ENCODE measurements at places on chromosomes 4 and X.

DNA sequence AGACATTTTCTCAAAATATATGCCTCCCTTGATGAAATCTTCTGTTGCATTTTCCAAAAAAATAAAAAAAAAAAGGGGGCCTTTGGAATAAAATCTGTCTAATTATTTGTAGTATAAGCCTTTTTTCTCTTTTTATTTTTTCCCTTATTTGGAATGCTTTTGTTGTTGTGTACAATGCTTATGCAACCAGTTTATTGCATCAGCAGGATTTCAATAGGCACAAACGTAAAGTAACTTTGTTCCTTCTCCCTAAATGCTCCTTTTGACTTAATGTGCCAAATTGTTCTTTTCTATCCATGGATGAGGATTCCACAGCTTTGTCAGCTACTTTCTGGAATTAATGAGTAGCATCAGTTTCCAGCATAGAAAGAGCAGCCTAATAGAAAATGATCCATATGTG lies 59.6 kb upstream of the HPGD start:
- DNase-seq, result no peak

GRCh38 chr4:127149086-127149485 lies 483.7 kb upstream of the INTU start:
- DNase-seq, result no peak

GRCh38 chrX:35829501-35829900 lies 31.4 kb downstream of the MAGEB16 start:
- DNase-seq, result no peak

GRCh38 chr4:156501962-156502361 lies 469.6 kb downstream of the PDGFC start:
- DNase-seq, result no peak

- peak; percentile 35 for DNase-seq
Measured at GRCh38 chr4:26048950-26049349, 134.9 kb downstream of the SMIM20 start.

Data from fibroblast of skin of scalp (primary cell).